Airway epithelial cell (primary cell): ENCODE measurements at places on chromosomes 12 and 14. TPM values are rescaled to one million over a fixed set of nuclear protein-coding genes. Genes with fewer than 3 reads are reported as not detected.

KRT74 gene
- 0.21 and 0.33 TPM in 2 replicates for total RNA-seq

MTERF2 gene
- total RNA-seq, result 3.0 and 5.4 TPM in 2 replicates

STAC3 gene
- 0.35 and 1.1 TPM in 2 replicates for total RNA-seq

LBHD2 gene
- total RNA-seq, result not detected in 2 replicates

AKAP3 gene
- total RNA-seq, result 0.07 TPM in 1 of 2 replicates, not detected in the other

ADAM21 gene
- total RNA-seq, result 0.14 and 1.2 TPM in 2 replicates

TSPAN19 gene
- total RNA-seq, result 0.21 TPM in 1 of 2 replicates, not detected in the other

CLEC2A gene
- not detected in 2 replicates for total RNA-seq

KLRC2 gene
- total RNA-seq, result 0.19 and 0.49 TPM in 2 replicates

TESPA1 gene
- total RNA-seq, result not detected in 2 replicates

DDN gene
- total RNA-seq, result 0.28 and 0.78 TPM in 2 replicates

MARCHF9 gene
- total RNA-seq, result 7.9 and 12.8 TPM in 2 replicates

ZBTB1 gene
- 19.6 and 20.0 TPM in 2 replicates for total RNA-seq

CISTR gene
- not detected in 2 replicates for total RNA-seq

CLEC1A gene
- total RNA-seq, result not detected in 2 replicates

PTGER2 gene
- 0.78 and 1.2 TPM in 2 replicates for total RNA-seq

ANO2 gene
- total RNA-seq, result 0.07 TPM in 1 of 2 replicates, not detected in the other

PLCZ1 gene
- total RNA-seq, result not detected in 2 replicates
